ENCODE measurements at places on chromosomes 2 and 18. TPM values are rescaled to one million over a fixed set of nuclear protein-coding genes. Genes with fewer than 3 reads are reported as not detected.

DNA sequence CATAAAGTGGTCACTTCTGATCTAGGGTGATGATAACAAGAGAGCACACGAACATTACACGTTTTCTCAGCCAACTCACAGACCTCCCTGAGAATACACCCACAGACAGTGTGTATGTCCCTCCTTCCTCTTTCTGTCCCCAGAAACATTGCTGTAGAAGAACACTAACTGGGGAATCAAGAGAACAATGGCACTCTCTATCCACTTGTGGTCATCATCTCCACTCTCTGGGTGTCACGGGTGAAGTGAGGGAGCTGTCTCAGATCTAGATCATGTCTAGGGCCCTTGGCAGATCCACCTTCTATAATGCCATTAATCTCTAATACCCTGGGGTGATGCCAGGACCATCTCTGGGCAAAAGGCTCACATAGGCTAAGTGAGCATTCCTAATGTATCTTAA lies 97.9 kb downstream of the DNER start:
- no peak for DNase-seq

GRCh38 chr2:6914828-6915227 lies 2.4 kb upstream of the RNF144A start:
- DNase-seq: no peak

DNA sequence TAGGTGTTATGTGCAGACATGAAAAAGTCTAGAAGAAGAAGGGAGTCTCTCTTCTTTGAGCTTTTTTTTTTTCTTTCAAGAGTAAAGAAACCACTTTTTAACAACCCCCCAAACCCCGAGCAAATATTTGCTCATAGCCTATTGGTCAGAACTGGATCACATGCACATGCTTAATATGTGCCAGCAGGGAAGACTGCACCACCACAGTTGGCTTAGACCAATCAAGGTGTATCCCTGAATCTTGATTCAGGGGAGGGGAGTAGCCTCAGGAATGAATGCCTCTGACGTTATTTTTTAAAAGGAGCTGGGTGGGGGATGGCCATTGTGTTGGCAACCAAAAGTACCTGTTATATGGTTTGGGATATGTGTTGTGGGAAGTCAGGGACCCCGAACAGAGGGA lies 171.4 kb upstream of the NABP1 start:
- no peak for DNase-seq

GRCh38 chr18:36179562-36180355 lies 7.5 kb upstream of the MOCOS start:
- peak; percentile 11 for DNase-seq

DNA sequence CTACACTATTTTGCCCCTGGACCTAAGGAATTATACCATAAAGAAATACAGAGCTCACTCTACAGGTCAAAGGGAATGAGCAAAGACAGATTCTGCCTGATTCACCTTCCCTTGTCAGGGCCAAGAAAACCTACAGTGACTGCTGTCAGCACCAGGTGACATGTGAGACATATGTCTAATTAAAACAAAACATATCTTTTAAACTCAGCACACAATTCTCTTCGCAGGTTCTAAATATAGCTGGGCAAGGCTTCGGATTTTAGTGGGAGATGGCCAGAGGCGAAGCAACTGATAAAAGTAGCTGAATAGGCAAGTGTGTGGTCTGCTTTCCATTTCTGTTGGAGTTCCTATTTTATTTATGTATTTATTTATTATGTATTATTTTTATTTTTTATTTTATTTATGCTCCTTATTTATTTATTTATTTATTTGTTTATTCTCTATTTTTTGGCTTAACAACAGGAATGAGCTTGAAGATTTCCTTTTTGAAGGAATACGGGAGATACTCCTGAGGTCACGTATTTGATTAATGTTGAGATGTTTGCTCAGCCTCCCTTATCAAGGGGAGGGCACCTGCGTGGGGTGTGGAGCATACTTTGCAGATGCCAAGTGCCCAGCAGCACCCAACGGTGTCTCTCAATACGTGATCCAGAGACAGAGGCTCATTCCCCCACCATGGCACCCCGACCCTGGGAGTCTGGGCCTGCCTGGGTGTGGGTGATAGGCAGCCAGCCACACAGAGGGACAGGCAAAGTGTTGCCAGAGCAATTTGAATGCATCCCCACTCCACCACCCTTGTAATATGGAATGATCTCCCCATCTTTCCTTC lies 141.8 kb downstream of the RNF152 start:
- DNase-seq: no peak

LRP1B gene
- 2.2 TPM for polyA plus RNA-seq

GRCh38 chr2:148578493-148578884 lies 66.1 kb upstream of the EPC2 start:
- DNase-seq: no peak

DNA sequence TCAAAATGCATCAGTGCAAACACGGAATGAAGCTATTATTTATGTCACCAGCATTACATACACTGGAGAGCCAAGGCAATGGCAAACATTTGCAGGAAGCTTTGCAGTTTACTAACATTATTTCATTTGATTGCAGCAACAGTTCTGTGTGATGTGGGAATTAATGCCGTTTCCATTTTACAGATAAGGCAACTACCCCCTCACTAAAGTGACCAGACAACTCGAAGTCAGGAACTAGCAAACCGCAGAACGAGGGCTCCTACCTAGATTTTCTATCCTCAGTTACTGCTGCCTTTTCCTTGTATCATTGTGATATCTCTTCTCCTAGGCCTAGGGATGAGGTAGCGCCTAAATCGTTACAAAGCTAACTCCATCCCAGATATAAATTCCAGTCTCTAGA lies 85.5 kb downstream of the COLEC12 start:
- no peak for DNase-seq

DNA sequence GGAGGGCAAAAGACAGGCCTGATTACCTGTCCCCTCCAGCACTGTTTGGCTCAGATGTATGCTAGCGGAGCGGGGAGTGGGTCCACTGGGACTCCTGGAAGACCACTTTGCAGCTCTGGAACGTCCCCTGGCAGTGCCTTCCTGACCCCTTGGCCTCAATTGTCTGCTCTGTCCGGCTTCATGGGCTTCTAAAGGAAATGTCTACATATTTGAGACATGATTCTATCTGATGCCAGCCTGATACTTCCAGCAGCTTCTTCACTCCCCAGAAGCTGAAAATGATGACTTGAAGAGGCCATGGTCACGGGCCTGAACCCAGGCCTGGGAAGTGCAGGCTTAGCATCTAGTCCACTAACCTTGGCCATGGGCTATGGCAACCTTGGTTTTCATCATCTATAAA lies 112.1 kb downstream of the ACAA2 start:
- DNase-seq: no peak

DNA sequence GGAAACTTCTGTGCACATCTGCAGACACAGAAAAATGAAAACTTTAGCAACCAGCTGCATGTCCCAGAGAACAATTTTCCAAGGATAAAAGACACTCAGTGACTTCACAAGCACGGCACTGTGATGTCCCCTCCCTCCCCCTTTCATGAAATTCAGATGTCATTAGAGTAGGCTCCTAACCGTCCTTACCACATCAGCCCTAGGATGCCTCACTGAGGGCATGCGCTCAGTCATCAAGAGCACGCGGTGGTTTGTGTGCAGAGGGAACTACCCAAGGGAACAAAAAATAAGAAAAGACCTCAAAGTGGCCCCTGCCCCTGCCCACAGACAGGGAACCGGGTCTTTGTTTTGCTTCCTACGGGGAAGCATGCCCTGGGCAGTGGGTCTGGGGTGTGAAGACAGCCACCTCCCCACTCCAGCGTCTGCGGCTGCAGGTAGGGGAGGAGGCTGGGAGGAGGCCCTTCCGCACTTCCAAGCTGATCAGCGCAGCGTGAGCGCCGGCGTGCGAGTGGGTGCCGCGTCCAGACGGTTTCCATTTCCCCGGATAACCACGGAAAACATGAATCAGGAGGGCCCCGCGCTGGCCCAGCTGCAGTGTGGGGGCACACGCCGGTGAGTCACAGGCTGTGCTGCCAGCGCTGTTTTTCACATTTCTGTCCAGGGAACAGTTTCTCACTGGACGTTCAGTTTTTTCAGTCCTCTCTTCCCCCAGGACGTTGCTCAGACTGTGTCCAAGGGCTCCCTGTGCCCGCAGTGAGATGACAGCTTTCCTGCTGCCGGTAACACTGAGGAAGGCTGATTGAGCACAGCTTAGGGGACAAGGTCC lies 70.6 kb downstream of the COPS8 start:
- DNase-seq: no peak

DNA sequence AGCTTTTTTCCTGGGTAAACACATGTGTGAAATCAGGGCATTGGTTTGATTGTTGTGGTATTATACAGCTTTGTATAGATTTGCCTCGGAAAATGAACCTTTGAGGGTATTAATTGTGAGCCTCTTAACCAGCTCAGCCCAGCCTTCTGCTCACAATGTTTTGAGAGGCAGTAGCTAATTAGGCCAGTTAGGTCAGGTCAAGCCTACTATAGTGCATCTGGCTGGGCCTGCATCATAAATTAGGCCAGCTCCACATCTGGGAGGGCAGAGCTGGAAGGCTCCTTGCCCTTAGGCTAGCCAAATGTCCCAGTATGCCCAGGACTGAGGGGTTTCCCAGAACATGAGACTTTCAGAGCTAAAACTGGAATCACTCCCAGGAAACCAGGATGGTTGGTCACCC lies 43.0 kb downstream of the LRATD1 start:
- no peak for DNase-seq

GRCh38 chr2:39803839-39804238 lies 24.8 kb upstream of the THUMPD2 start:
- no peak for DNase-seq

ERFE gene
- 11.2 TPM for polyA plus RNA-seq

PRSS56 gene
- 3.4 TPM for polyA plus RNA-seq
